Stimulated activated CD4-positive, alpha-beta T cell treated with anti-CD3 and anti-CD28 coated beads, Interleukin-15, amount 100 ng/mL, for 24 hours (primary cell): ENCODE measurements at places on chromosomes 3 and 15.

DNA sequence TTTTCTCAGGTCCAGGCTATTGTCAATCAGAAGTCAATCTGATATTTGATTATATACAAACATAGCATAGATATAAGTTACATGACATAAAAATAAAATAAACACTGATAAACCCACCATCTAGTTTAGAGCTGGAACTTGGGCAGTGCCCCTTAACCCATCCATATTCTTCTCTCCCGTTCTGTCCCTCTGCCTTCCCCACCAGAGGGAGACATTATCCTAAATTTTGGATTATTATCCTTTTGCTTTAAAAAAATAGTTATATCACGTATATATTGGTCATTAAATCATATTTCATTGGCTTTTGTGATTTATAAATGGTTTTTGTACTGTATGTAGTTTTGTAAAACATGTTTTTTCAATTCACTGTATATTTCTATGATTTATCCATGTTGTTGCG is 107.9 kb downstream of the GMPS start:
- DNase-seq: no peak

DNA sequence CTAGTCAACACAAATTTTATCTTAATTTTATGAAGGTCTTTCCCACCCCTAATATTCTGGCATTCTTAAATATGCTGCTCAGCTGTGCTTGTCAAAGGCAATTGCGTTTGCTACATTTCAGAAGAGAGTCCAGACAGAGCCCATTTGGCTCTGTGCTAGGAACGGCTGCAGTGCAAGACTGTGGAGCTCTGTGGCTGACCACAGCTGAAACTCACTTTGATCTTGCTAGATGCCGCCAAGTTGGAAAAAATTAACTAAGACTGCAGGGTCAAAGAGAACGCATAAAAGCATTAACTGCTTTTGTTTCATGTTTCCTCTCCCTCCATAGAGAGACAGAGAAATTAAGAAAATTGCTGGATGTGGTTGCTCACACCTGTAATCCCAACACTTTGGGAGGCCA is 7.6 kb upstream of the PPP1R2 start:
- DNase-seq: peak; percentile 38

- DNase-seq: no peak
Measured at GRCh38 chr3:8492744-8493511, 8.7 kb upstream of the LMCD1 start.

GRCh38 chr15:31221936-31222515 is 104.6 kb upstream of the KLF13 start:
- no peak for DNase-seq

DNA sequence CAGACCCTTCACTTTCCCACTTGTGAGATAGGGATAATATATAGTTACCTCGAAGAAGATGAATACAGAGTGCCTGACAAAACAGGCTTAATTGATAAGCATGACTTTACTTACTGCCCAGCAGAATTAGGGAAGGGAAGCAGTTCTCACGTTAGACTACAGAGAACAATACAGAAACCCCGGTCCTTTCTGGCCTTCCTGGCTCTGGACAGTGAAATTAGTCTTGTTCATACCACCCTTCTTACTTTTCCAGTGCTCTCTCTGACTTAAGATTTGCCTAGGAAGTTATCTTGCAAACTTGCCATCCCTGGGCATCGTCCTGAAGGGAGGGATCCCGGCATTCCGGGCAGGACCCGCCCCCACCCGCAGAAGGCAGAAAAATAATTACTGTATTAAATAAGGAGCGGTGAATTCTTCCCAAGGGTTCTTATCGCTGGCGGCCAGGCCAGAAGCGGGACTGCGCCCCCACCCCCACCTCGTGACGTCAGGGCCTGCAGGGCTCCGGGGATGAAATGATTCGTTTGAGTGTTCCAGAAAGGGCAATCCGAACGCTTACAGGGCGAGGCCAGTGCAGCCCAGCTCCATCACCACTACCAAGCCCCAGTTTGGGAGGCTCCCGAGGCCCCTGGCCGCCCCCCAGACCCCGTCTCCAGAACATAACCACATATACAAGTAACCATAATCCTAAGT is 8.4 kb downstream of the SOX2 start:
- DNase-seq: no peak

GRCh38 chr3:155232605-155233004 is 60.9 kb downstream of the STRIT1 start:
- DNase-seq: no peak

GRCh38 chr3:187669675-187670504 is at the start of gene SST:
TSS of gene SST (minus strand) at chr3:187670394. CDS start at chr3:187670291, 103 bp downstream.
- peak; percentile 44 for DNase-seq

GRCh38 chr15:77144492-77145070 is 73.7 kb upstream of the TSPAN3 start:
- no peak for DNase-seq

- DNase-seq: no peak
Measured at GRCh38 chr15:95987886-95988573, 342.5 kb upstream of the NR2F2 start.

DNA sequence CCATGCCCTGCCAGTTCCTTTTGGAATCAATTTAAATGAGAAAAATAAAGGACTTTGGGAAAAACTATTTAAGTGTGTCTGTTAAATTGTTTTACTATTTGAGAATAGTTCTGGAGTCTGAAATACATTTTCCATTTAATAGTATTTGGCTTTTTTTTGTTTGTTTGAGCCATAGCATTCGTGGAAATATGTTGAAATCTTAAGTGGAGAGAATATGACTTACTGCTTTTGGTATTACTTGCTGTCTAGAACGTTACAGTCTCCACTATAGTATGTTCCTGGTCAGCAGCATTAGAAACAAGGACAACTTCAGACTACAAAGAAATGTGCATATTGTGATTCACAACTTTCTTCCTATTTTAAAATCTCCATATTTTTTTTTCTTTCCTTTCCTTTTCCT is 179.4 kb downstream of the GHSR start:
- no peak for DNase-seq

DNA sequence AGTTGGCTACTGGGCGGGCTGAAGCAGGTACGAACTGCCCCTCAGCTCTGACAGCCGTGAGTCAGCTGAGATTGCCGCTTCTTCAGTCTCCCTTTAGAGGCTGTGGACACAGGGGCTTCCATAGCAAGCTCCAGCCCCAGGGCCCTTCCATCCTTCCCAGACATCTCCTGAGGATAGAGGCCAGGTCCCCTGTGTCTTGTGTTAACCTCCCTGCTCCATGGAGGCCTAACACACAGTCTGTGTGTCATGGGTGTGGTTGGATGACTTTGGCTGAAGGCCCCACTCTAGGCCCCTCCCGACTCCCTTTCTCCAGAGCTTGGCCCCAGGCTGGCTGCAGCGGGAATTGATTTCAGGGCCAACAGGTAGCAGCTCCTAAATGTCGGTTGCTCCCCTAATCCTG is 116.1 kb upstream of the TLE3 start:
- DNase-seq: no peak

DNA sequence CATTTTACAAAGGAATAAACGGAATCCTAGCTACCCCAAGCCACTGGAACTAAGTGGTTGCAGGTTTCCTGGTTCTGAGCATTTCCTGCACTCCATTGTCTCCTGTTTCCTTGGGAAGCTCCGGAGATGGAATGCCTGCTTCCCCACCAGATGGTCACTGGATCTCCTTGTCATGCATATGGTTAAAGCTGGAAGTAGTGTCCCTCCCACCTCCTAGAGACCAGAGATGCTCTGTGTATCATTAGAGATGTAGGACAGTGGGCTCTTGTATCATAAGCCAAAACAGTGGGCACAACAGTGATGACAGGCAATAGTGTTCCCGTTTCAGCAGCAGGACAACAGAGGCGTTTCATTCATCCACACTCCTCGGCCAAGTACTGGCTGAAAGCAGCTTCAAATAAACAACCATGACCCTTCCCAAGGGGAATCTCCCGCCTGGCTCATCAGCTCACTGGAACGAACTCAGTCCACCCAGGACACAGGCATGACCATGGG is 136.2 kb upstream of the EIF1B start:
- no peak for DNase-seq

GRCh38 chr3:144361002-144361401 is 389.4 kb downstream of the DIPK2A start:
- DNase-seq: no peak

- DNase-seq: no peak
Measured at GRCh38 chr3:109072194-109072593, 45.7 kb downstream of the MORC1 start.

GRCh38 chr15:30023798-30024295 is 58.9 kb upstream of the GOLGA8J start:
- DNase-seq: no peak

DNA sequence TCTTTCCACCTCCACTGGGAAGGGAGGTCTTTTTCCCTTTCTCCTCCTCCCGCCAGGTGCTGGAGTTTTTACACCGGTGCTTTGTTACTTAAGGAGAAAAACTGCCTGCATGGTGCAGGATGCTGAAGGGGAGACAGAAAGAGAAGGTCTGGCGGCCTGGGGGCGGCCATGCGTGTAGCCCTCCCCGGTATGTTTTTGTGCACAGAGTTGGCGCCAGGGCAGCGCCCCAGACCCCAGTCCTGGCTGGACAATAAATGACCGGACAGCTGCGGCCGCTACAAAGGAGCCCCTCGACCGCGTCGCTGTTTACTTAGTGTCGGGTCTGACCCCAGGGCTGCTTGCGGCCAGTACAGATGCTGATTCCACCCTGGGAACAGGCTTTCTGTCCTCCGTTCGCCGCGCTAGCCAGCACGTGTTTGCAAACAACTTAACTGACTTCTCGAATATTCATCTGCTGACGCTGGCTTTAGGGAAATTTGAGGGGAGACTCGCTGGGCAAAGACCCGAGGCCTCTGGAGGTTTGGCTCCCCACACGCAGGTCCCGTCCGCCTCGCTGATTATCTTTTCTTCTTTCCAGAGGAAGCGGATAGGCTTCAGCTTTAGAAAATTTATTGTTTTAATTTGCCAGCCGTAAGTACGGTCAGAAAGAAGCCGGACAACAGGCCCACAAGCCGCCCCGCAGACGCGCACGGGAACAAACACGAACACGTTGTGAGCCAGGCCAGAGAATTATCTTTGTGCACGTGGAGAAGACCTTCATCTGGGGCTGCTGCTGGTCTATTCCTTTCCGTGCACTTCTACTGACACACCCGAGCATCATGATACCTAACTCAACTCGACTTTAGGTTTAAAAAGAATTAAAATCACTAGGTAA is 46.9 kb downstream of the ZIC4 start:
- no peak for DNase-seq

GRCh38 chr3:43347774-43348173 is 61.4 kb downstream of the SNRK start:
- no peak for DNase-seq

DNA sequence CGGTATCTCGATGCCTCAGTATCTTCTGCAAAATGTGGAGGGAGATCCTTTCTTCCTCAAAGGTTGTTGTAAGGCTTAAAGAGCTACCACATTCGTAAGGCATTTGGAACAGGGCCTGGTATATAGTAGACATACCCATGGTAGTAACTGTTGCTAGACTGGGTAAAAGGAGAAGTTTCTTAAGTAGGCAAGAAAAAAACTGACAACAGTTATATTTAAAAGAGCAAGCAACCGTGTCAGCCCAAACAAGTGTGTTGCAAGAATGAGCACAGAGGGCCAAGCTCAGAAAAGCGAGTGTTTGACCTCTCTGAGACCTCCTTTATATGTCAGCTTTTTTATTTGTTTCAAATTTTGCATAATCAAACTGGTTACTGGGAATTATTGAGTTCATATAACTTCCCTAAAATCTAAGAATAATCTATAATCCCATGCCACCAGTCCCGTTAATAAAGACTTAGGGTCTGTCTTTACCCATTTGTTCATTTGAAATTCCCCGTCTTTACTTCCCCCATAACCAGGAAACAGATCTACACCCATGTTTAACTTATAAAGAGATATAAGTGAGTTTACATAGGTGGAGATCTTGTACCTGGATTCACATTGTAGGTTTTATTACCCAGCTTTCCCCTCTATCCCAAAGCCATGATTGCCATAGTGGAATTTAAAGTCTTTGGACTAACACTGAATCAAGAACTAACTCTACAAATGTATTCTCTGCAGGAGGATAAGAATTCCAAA is 7.3 kb downstream of the B3GNT5 start:
- no peak for DNase-seq

GRCh38 chr3:113255854-113256615 is 44.7 kb downstream of the BOC start:
- no peak for DNase-seq

DNA sequence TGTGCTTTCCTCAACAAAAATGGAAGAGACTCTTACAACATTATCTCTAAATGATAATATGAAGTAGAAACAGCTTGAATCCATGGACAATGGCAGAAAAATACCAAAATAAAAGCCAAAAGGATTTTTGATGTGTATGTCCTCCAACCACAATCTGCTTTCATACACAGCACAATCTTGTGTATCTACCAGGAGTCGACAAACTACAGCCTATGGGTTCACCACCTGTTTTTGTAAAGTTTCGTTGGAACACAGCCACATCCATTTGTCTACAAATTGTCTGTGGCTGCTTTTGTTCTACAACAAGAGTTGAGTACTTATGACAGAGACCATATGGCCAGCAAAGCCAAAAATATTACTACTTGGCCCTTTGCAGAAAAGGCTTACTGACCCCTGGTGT is 88.7 kb upstream of the UBE2E2 start:
- DNase-seq: no peak

DNA sequence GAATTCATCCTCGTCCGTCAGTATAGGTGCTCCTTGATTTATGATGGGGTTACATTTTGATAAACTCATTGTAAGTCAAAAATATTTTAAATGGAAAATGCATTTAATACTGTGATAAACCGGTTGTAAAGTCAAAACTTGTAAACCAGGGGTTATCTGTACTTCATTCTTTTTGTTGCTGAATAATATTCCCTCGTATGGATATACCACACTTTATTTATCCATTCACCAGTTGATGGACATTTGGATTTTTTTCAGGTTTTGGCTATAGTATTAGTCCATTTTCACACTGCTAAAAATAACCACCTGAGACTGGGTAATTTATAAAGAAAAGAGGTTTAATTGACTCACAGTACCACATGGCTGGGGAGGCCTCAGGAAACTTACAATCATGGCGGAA is 47.7 kb downstream of the NFKBIZ start:
- DNase-seq: no peak

DNA sequence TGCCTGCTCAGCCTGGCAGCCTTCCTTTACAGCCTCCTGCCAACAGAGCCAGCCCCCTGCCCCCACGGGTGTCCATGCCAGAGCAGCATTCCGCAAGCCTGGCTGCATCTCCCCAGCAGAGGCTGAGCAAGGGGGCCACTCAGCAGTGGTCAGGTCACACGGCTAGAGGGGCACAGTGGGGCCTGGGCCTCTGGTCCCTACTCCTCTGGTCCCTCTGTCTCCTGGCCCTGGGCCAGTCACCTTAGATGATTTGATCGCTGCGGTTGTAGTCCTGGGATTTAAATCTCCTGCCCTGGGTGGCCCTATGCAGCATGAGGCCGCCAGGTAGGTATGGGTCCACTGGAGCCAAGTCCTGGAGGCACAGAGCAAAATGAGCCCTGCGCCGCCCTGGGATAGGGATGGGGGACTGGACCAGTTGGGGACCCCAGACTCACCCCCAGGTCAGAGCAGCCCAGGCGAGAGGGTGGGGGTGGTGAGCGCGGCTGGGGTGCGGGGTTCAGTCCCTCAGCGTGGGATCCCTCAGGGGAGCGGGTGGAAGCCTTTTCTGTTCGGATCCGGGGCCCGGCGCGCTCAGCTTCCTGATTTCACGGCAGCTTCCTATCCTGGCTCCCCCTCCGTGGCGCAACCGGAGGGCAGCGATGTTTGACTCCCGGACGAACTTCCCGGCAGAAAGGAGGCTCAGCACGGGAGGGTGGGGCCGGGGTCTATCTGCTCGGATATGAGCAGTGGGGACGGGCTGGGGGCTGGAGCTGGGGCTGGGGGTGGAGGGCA is at the start of gene ZBTB47:
Gene ZBTB47, plus strand, starts transcription at position 138 of the 771 bp plus-strand sequence. CDS start 4,659 bp downstream, outside the sequence.
- peak; percentile 36 for DNase-seq

- no peak for DNase-seq
Measured at GRCh38 chr15:70562906-70563305, 200.5 kb downstream of the UACA start.

- no peak for DNase-seq
Measured at GRCh38 chr3:75938921-75939320, 153.6 kb upstream of the ZNF717 start.
